Muscle of leg (tissue), 16 donors: ENCODE measurements at places on chromosomes 12 and 14. TPM values are rescaled to one million over a fixed set of nuclear protein-coding genes. Genes with fewer than 3 reads are reported as not detected.

- no peak for DNase-seq
Observed at GRCh38 chr12:53431187-53431586, 7.5 kb downstream of the AMHR2 start.

DNA sequence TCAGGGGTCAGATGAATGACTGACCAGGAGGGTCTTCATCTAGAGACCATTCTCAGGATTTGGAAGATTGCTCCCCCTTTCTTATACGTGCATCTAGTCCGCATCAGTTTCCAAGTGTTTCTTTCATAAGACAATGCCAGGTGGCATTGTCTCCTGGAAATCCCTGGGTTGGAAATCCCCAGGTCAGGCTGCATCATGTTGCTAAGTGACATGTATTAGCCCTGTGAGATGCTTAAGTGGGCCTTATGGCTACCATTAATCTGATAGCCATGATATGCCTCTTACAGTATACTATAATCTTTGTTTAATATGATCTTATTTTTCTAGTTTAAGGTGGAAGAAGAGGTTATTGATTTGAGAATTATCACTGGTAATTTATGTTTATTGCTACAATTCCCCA is 92.8 kb downstream of the DIO3 start:
- DNase-seq: no peak

GRCh38 chr14:64775081-64775777 is 71.0 kb downstream of the PLEKHG3 start:
- no peak for DNase-seq

- no peak for DNase-seq
Observed at GRCh38 chr12:81779216-81779615, 20.1 kb upstream of the PPFIA2 start.

- peak; percentile 83 for DNase-seq
Observed at GRCh38 chr14:51884086-51884927, 23.9 kb downstream of the GNG2 start.

PRKD1 gene
- 14.0 TPM for total RNA-seq

GRCh38 chr12:85673921-85674420 is 162.2 kb downstream of the RASSF9 start:
- DNase-seq: no peak

GRCh38 chr12:102480406-102480805 is at the start of gene IGF1:
Gene IGF1 (minus strand): TSS chr12:102480563. CDS start chr12:102480381, 182 bp downstream.
- DNase-seq: peak; percentile 96

SYT10 gene
- 0.09 TPM for total RNA-seq

DNA sequence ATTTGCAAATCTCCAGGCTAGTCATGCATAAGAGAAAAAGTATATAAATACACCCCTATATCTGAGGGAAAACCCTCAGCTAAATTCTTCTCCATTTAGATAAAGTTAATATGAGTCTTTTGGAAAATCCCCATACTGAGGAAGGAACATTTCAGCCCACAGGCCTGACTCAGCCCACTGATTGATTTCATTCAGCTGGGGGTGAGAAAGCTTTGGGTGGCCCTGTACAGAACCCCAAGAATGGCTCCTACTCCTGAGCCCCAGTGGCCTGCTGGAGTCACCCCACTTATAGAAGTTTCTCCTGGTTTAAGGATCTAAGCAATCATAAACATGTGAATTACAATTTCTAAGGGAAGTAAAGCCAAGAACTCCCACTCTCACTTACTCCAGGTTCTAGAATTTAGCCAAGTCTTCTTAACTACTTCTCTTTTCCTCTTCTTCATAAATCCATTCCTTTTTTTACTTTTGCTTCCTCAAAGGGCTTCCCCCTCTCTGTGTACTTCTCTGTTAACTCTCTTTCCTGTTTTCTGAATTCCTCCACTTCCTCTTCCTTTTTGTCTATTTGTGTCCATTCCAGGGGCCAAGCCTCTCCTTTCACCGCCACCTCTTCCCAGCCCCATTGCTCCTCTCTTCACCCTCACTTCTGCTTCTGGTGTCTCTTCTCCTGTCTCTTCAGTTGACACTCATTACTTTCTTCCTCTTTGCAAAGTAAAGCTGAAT is 21.0 kb downstream of the RTN1 start:
- DNase-seq: peak; percentile 62

DNA sequence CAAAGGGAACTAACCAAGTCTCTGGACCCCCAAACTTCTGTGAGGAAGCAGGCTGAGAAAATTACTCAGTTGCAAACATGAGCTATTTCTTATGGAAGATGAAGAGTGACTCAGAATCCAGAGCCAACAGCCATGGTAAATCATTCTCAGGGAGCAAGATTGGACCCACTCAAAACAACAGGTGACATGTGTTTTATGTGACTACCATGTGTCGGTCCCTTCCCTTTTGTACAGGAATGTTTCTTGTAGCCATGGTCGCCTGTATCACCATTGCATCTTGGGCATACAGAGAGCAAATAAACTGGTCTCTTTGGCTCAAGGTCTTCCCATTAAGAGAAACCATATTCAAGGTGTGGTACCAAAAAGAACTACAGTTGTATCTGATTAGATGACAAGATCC is 75.4 kb upstream of the COCH start:
- no peak for DNase-seq

DNA sequence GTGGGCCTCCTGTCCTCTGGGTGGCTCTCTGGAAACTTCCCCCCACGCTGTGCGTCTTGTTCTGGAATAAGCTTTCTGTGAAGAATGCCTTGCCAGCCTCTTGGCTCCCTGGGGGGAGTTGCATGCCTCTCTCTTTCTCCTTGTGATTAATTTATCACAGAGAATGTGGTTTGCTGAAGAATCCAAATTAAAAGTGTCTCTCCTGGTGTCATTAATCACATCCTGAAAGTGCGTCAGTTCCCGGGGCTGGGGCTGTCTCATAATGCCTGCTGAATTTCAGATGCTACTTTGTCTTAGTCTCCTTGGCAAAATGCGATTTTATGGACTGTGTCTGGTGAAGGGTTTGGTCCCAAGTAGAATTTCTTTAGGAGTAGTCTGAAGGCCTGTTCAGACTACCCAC is 787.7 kb upstream of the TMEM132C start:
- DNase-seq: no peak

- DNase-seq: peak; percentile 89
Observed at GRCh38 chr14:32594766-32595165, 265.7 kb downstream of the AKAP6 start.

DNA sequence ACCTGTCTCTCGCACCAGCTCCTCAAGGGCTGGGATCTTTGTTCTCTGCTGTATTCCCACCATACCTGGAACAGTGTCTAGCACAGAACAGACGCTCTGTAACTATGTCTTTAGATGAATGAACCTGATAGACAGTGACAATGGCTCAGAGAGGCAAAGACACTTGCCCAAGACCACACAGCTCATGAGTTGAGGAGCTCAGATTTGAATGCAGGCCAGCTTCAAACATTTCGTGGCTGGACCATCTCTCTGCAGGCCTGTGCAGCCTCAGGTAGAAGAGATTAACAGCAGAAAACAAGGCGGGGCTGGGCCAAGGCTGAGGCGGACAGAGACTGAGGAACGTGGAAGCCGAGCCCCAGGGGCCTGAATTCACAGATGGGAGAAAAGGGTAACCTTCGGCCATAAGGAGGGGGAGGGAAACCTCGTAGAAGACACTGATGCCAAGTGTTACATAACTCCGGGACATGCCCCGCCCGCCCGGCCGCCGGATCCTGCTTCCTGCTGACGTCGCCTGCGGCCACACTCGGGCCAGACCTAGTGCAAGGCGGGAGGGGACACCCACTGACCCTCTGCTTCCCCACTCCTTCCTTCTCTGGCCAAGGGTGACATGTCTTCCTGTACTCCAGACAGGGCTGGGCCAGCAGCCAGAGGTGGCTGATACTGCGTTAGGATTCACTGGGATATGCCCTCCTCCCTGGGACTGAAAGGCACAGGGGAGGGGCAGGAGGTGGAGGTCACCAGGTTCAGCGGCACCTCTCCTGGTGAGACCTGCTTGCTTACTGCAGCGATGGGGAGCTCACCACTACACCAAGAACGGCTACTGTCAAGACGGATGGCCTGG is 86.8 kb downstream of the RFLNA start:
- peak; percentile 91 for DNase-seq

KRR1 gene
- total RNA-seq: 66.9 TPM

DNA sequence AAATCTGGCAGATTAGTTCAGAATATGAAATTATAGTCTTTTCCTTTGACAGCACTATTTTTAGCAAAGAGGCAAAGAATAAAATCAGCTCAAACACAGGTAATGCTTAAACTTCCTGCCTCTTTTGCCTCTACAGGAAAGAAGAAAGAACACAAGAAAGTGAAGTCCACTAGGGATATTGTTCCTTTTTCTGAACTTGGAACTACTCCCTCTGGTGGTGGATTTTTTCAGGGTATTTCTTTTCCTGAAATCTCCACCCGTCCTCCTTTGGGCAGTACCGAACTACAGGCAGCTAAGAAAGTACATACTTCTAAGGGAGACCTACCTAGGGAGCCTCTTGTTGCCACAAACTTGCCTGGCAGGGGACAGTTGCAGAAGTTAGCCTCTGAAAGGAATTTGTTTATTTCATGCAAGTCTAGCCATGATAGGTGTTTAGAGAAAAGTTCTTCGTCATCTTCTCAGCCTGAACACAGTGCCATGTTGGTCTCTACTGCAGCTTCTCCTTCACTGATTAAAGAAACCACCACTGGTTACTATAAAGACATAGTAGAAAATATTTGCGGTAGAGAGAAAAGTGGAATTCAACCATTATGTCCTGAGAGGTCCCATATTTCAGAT is 17.4 kb downstream of the TMPO start:
- DNase-seq: peak; percentile 18

- DNase-seq: peak; percentile 53
Observed at GRCh38 chr12:5648692-5649359, 216.9 kb downstream of the NTF3 start.

DNA sequence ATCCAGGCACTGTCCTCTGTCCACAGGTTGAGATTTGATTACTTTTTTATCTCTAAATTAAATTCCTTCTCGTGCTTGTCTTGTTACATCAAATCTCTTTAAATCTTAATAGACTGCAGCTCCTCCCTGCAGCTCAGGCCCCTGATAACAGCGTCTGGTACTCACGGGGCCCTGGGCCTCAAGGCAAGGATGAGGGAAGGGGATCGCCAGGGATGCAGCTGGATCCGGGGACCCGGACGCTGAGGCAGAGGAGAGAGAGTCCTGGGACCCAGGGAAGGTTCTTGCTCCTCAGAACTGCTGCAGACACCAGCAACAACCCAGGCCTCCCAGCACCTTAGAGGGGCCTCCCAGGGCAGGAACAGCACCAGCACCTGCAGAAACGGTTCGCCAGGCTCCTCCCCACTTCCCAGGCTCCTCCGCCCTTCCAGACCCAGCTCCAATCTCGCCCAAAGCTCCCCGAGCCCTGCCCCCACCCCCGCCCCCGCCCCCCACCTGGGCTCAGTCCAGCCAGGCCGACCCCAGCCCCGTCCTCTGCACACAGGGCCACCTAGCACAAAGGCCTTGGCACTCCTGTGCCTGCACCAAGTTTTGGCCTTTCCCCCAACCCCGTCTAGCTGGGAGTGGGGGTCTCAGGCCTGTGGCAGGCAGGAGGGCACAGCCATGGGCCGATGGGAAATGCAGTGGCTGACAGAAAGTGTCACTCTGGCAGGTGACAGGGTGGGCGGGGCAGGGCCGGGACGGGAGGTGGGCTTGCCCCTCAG is 60.3 kb upstream of the GALNT9 start:
- no peak for DNase-seq

DNA sequence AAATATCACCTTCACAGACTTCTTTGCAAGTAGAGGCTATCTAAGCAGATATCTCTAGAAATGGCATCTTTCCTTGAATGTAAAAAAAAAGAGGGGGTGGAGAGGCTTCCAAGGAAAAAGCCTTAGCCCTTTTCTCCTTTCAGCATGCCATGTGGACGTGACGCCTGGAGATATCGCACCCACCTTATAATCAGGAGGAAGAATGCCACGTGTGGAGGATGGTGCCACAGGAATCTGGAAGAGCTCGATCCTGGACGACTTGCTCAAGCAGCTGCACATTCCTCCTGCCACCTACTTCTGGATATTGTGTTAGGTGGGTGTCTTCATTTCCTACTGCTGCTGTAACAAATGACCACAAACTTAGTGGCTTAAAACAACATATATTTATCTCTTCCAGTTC is 203.6 kb downstream of the NUAK1 start:
- no peak for DNase-seq

CLEC2B gene
- 4.4 TPM for total RNA-seq

DNA sequence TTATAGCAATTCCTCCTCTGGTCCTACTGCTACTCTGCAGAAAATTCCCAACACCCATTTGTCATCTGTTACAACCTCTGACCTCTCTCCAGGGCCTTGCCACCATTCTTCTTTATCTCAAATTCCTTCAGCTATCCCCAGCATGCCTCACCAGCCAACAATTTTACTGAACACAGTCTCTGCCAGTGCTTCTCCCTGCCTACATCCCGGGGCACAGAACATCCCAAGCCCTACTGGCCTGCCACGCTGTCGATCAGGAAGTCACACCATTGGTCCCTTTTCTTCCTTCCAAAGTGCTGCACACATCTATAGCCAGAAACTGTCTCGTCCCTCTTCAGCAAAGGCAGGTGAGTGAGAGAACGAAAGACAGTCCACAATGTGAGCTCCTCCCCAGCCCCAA is 122.1 kb downstream of the TTLL5 start:
- DNase-seq: no peak

GLT8D2 gene
- total RNA-seq: 68.9 TPM

RAB35 gene
- 21.3 TPM for total RNA-seq

SMIM41 gene
- 0.13 TPM for total RNA-seq

GRCh38 chr14:72615451-72616121 is 278.3 kb downstream of the DPF3 start:
- DNase-seq: peak; percentile 51

TPPP2 gene
- 0.44 TPM for total RNA-seq

DNA sequence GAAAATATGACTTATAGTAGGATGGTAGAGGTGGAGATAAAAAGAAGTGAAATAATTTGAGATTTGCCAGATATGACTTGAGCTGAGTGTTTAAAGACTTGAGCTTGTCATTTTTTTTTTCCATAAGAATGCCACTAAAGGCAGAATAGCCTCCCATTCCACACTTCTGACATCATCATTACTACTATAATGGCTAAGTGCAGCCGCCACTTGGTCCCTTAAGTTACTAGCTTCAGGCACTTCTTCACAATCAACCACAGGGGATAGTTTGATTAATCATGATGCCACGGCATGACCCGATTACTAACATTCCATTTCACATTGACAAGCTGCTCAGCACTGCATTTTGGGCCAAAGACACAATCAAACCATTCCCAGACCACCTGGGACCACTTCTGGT is 127.9 kb downstream of the EFCAB11 start:
- DNase-seq: no peak

MAP1LC3B2 gene
- total RNA-seq: 0.71 TPM

DDX51 gene
- total RNA-seq: 5.7 TPM
